Activated CD4-positive, alpha-beta T cell treated with anti-CD3 and anti-CD28 coated beads, Interleukin-2, amount 50 U/mL, for 1 hour (primary cell): ENCODE measurements at places on chromosomes 12 and 14.

- DNase-seq = peak; percentile 41
Measured at GRCh38 chr14:89621009-89621421, 204.0 kb upstream of the FOXN3 start.

- DNase-seq = no peak
Measured at GRCh38 chr12:45205165-45205825, 10.6 kb upstream of the ANO6 start.

GRCh38 chr14:60114881-60115280, 23.2 kb downstream of the PCNX4 start:
- DNase-seq = no peak

GRCh38 chr12:66159123-66159522, 10.7 kb downstream of the TMBIM4 start:
- no peak for DNase-seq

DNA sequence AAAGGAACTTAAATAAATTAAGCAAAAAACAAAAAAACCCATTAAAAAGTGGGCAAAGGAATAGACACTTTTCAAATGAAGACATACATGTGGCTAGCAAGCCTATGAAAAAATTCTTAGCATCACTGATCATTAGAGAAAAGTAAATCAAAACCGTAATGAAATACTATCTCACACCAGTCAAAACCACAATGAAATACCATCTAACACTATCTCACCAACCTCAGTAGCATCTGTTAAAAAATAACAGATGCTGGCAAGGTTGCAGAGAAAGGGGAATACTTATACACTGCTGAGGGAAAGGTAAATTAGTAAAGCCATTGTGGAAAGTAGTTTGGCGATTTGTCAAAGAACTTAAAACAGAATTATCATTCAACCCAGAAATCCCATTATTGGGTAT, 381.1 kb downstream of the FLRT2 start:
- DNase-seq = no peak

- DNase-seq = no peak
Measured at GRCh38 chr12:129067491-129067890, 214.2 kb downstream of the GLT1D1 start.

DNA sequence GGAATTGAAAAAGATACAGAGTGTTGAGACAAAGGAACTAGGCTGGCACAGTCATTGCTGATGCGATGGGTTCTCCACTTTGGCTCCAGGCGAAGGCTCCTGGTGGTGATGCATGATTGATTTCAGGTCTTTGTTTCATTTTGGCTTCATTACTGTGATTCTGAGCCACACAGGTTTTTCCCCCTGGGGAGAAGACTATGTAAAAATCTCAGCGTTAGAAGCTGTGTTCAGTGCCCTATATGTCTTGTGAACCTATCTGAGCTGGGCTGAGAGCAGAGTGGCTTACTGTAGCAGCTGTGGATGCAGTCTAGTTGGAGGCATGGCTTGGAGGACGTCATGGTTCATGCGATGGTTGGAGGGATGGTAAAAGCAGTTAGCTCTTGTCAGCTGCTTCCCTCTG, 54.0 kb downstream of the GPATCH2L start:
- DNase-seq = no peak

GRCh38 chr12:4610481-4610880, 38.4 kb downstream of the AKAP3 start:
- DNase-seq = no peak

GRCh38 chr14:76514213-76514998, 138.5 kb downstream of the ESRRB start:
- DNase-seq = no peak

DNA sequence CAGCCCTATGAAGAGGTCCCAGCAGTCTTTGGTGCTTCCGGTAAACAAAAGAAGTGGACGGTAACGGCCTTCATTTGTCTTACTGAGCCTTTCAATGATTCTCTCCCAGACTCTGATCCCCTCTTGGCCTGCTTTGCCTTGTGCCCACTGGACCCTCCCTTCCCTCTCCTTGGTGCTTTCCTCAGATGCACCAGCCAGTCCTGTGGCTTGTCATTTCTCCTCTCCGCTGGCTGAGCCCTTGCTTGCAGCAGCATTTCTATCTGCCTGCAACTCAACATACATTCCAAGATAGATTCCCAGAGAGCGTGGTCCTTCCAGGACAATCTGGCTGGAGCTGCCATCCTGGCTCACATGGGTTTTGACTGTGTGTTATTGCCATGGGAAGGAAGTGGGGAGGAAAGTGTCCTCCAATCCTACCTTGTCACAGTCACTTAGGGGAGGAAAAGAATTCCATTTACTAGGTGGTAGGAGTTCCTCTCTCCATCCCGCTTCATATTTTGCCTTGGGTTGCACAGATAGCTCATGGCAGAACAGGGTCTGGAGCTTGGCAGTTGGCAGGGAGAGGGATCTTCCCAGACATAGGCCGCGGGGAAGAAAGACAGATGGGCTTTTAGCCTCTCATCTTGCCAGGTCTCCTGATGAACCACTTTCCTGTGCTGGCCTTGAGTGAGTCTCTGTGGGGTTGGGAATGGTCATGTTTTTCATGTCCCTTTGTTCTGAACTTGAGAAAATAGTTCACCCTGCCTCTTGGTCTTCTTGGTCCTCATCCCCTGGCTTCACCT, 92.8 kb upstream of the KCNA1 start:
- no peak for DNase-seq

DNA sequence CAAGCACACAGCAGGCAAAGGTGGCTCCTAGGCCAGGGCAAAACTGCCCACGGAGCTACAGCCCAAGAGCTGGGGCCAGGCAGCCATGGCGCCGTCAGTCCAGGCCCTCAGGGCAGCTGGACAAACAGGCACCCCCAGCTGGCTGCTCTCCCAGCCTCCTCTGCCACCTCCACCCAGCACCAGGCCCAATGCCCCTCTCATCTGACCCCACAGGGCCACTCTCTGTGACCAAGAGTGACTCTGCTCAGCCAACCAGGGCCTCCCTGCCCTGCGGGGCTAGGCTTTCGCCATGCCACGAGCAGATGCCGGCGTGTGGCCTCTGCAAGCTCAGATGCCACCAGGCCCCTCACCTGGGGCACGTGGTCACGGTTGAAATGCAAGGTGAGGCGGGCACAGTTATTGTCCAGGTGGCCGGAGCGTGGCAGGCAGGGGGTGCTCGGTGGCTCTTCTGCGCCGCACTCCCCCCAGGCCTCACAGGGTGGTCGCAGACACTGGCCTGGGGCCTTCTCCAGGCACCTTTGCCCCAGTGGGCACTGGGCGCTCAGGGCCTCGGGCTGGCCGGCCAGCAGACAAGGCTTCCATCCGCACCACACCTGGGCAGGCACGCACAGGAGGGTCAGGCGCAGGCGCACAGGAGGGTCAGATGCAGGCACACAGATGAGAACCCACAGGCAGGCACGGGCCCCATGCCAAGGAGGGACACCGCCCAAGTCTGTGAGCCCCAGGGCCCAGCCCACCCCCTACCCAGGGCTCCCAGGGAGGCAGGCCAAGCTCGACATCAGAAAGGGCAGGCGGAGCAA, 23.0 kb downstream of the JAG2 start:
- no peak for DNase-seq

GRCh38 chr14:48582938-48583337, 907.5 kb upstream of the MDGA2 start:
- no peak for DNase-seq

DNA sequence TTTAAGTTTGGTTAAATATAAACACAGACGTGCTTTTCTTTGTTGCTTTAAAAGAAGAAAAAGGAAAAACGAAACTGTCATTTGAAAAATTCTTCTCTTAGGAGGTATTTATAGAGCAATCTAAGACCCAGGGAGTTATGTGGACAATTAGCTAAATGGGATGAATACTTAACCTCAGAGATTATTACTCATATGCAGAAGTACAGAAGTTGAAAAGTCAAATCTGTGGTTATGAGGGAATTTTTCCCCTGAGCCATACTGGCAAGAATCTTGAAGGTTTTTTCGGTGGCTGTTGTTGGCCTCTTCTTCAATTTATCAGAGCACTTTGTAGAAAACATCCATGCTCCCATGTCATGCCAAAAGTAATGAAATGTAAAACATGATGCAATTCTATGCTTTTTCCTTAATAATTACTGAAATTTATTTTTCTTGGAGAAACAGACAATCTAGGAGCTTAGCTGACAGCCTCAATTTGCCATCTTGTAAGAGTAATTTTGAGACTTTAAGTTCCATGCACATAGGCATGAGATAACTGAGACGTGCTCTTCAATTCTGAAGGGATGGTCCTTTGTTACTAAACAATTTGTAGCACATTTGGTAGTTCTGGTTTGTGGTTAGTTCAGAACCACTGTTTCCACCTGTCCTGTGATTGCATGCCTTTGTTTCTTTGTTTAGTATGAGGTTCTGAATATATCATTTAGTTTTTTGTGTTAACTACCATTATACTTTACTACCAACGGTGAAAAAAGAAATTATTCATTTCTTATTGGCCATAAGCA, 126.6 kb downstream of the BCAT1 start:
- no peak for DNase-seq

DNA sequence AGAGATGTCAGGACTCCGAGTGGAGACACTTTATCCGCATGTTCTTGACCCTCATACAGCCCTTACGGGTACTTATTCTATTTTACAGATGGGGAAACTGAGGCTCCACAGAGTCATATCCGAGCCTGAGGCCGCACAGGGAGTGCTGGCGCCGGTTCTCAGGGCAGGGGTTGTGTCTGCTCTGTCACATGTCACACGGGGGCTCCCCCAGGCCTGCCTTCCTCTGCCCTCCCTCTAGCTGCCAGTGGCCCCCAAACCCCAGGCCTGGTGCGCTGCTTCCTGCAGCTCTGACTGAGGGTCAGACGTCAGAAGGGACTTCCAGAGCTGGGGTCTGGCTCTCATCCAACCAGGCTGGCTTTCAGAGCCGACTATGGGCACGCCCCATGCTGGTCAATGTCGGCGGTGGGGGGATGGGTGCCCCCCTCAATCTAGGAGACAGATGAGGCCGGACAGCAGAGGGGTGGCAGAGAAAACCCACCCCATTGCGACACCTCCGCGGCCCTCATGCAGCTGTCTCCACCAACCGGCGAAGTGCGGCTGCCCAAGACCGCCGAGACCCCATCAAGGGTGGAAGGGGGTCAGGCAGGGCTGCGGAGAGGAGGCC, 811 bp upstream of the INF2 start:
- DNase-seq = no peak

GRCh38 chr12:74849801-74850200, 312.2 kb downstream of the ATXN7L3B start:
- DNase-seq = no peak

DNA sequence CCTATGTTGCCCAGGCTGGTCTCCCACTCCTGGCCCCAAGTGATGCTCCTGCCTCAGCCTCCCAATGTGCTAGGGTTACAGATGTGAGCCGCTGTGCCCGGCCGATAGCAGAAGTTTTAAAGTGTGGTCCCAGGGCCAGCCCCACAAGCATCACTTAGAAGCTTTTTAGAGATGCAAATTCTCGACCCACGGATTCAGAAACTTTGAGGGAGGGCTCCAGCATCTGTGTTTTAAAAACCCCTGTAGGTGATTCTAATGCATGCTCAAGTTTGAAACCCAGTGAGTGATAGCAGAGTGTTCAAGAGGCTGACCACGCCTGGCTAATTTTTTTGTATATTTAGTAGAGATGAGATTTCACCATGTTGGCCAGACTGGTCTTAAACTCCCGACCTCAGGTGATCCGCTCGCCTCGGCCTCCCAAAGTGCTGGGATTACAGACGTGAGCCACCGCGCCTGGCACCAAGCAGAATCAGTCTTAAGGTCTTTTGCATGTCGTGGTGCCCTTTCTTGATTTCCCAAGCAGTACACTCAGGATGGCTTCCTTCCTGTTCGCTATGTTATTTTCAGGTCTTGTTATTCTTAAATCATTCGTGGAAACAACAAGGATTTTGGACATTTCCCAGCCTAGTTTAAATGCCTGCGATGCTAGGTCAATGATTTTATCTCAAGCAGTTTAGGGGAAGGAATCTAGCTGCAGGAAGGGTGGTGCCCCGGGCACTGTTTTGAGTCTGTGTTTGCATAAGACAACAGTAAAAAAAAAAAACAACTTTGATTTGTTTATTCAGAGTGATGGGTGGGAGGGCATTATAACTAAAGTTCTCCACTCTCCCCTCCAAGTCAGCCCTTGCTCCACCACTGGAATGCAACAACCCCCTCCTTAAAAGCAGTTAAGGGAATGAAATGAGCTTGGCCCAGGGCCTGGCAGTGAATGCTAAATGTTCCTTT, 9.2 kb upstream of the RILPL2 start:
- no peak for DNase-seq

GRCh38 chr12:103707446-103707845, 120.4 kb downstream of the STAB2 start:
- no peak for DNase-seq

GRCh38 chr12:823028-823698, 70.8 kb downstream of the WNK1 start:
- DNase-seq = no peak
